ENCODE measurements at places on chromosomes 16 and 17. TPM values are rescaled to one million over a fixed set of nuclear protein-coding genes. Genes with fewer than 3 reads are reported as not detected.
A peak's percentile ranks its signal among the peaks of the same experiment; 100 is the strongest.

DNA sequence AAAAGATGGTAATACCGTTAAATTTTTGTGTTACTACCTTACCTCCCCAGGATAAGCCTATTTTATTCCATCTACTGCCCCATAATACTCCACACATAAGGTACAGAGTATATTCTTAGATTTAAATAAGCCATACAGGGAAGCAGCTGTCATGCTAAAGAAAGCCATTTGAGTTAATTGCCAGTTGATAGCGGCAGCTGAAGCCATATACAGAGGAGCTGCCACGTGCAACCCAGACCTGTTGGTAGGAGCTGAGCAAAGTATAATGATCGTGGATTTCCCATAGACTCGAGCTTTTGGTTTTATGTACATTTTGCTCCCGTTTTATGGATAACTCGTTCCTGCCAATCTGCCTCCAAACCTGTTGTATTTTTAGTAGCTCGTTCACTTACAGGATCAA lies 12.0 kb downstream of the CPSF4L start:
- DNase-seq, result no peak

- no peak for DNase-seq
Measured at GRCh38 chr16:20610892-20611349, 34.8 kb upstream of the ACSM2B start.

DNA sequence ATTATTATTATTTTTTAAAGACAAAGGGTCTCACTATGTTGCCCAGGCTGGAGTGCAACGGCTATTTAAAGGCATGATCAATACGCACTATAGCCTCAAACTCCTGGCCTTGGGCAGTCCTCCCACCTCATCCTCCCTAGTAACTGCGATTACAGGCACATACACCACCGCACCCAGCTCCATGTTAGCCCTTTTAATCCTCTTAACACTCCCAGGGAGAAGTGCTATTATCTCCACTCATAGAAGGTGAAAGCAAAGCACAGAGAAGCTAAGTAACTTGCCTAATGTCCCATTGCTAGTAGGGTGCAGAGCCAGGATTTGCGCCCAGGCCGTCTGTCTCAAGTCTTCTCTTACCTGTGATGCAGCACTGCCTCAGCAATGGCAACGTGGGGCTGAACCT lies 5.0 kb downstream of the HAS3 start:
- DNase-seq, result no peak

Gene AATF
- 117 TPM for total RNA-seq

Gene BAIAP3
- 0.12 TPM for total RNA-seq

Gene USP31
- 6.3 TPM for total RNA-seq

DNA sequence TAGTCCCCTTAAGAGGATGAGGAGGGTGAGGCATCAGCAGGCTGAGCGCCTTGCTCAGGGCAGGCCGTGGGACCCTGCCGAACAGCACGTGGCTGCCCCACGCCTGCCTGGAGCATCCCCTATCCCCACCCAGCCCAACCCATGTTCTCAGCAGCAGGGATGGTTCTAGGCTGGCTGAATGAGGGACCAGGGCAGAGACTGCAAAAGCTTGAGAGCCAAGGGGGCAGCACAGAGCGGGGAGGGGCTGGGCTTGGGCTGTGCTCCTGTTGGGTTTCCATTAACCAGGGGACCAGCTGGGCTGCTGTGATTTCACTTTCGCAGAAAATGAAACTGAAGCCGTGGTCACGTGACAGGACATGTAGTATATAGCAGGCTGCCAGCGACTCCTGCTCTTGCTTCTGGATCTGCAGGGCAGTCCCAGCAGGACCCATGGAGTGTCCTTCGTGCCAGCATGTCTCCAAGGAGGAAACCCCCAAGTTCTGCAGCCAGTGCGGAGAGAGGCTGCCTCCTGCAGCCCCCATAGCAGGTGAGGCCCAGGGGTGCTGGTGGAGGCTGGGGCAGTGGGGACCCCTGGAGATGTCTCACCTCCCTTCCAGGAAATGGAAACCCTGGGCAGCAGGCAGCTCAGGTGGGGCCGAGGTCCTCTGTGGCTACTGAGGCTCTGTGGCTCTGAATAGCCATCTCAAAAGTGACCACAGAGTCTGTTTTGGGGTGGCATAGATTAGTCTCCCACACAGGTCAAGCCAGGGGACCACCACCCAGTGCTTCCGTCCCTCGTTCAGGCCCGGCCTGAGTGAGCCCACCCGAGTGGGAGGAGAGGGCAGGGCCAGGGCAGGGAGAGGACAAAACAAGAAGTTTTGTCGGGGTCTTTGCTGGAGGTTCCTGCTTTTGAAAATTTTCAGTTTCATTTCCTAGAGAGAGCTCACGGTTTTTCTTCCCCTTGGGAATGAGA lies 2.9 kb downstream of the RNF213 start:
- peak; percentile 89 for DNase-seq

Gene WNK4
- 0.26 TPM for total RNA-seq

DNA sequence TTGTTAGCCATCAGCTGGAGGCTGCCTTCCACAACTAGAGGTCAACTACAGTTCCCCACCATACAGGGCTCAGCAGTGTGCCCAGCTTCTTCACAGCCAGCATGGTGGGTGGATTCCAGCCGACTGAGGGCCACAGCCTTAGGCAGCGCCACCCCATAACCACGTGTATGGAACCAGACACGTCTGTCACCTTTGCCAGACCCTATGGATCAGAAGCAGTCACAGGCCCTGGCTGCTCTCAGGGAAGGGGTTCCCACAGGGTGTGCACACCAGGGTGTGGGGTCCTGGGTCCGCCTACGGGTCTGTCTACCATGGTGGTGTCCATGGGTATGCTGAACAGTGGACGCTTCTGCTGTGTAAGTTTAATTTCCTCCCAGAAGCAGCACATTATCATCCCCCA lies 265.0 kb upstream of the FOXF1 start:
- DNase-seq, result no peak

DNA sequence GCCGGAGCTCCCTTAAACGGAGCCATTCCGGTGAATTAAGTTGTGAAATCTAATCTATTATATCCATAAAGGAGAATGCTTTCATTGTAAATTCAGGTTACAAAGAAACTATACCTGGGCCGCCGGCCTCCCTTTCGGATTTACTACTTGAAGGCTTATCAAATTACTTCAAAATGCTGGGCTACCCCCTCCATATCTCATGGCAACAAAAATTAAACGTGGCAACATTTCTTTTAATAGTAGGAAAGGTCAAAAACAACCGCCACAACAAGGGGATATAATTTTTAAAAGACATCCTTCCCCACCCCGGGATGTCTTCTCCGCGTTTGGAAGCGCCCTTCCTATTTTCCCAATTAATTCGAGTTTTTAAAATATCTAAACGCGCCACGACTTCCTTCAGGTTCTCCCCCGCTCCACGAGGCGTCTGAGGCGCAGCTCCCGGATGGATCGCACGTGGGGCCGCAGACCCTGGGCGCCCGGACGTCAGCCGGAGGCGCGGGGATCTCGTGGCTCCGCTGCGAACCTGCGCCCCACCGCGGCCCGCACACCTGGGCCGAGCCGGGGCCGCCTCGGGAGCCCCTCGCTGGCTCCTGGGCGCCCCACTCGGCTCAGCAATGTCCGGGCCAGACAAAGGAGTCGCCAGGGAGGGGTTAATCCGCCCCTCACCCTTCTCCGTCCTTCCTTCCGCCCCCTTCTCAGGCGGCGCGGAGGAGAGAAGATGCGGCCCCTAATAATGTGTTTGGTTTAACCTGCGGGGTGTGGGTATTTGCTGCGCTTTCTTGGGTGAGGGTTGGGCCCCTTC lies 47.4 kb upstream of the SLC38A10 start:
- DNase-seq, result no peak

- no peak for DNase-seq
Measured at GRCh38 chr16:12215277-12216105, 239.0 kb downstream of the SNX29 start.

DNA sequence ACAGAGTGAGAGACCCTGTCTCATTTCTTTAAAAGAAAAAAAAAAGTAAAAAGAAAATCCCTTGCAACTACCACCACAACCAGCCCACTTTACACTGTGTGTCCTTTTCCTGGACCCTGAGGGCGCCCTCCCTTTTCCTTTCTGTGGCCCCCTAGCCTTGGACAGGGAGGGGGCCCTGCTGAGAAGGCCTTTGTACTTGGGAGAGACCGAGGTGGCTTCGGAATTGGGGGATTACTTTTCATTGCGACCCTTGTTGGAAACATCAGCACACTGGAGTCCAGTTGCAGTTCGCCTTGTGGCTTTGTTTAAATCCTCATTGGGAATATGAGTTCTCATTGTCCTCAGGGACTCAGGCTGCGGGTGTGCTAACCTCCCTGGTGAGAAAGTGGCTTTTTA lies 9.4 kb upstream of the DNASE1 start:
- DNase-seq, result no peak

- no peak for DNase-seq
Measured at GRCh38 chr16:84080378-84080777, 36.4 kb downstream of the MBTPS1 start.

DNA sequence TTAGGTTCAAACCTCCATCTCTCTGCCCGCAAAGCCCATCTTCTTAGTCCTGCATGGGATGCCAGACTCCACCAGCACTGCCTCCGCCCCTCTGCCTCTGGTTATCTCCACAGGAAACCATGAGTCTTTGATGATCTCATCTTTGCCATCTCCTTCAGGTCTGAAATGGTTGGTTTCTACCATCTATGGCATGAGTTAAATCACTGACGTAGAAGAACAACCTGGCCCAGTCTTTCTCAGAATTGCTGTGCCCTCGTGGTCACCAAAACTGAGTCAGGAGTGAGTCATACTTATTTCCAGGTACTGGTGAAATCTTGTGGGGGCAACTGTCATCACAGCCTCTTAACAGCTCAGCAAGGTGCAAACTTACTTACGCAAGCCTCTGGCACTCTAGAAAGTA lies 468.7 kb upstream of the C16orf82 start:
- peak; percentile 70 for DNase-seq

Gene LPO
- total RNA-seq, result not detected

DNA sequence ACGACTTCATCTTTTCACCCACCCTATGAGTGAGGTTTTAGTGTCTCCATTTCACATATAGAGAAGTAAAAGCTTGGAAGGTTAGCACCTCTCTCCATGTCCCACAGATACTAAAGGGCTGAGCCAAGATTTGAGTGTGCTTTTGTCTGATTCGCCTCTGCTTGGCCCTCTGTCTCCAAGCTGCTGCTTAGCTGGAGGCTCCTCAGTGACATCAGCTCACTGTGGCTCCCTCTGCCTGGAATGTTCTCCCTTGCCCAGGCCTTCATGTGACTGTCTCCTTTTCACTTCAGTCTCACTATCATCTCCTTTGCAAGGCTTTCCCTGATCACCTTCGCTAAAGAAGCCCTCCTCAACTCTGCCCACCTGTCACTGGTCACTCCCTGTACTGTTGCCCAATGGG lies 84.5 kb upstream of the HSBP1 start:
- no peak for DNase-seq

GRCh38 chr16:62870554-62870953 lies 834.3 kb upstream of the CDH8 start:
- DNase-seq, result no peak

Gene HSPB9
- 0.18 TPM for total RNA-seq

- no peak for DNase-seq
Measured at GRCh38 chr17:66348584-66349165, 46.3 kb downstream of the PRKCA start.

Gene CCL4
- 43.7 TPM for total RNA-seq

GRCh38 chr16:13866073-13866472 lies 53.9 kb upstream of the ERCC4 start:
- DNase-seq, result peak; percentile 37

Gene TBC1D3C
- total RNA-seq, result 0.86 TPM

GRCh38 chr16:4663777-4664465 lies 29.4 kb upstream of the NUDT16L1 start:
- no peak for DNase-seq

DNA sequence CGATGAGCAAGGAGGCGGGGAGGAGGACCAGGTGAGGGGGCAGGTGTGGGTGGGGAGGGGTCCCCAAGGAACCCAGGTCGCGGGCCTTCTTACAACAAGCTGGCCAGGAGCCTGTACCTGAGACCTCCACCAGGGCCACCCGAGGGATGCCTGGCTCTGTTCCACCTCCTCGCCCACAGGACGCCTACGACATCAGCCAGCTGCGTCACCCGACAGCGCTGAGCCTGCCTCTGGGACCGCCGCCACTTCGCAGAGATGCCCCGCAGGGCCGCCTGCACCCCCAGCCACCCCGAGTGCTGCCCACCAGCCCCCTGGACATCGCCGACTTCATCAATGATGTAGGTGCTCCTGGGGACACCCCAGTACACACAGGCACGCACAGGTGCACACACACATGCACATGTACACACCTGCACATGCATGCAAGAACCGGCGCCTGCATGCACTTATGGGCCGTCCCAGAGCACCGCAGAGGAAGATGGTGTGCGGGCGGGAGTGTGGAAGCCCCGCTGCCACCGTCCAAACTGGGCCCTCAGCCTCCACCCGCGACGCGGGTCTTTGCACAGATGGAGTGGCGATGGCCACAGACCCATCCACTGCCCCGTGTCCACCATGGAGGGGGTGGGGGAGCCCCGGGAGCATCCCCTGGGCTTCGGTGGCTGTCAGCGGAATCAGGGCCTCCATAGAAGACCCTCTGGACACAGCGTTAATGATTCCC lies 6.6 kb downstream of the SLC22A31 start:
- DNase-seq, result no peak

- no peak for DNase-seq
Measured at GRCh38 chr17:69428252-69428980, 13.9 kb downstream of the MAP2K6 start.
